ENCODE measurements at places on chromosomes 7 and 10.
A peak's percentile ranks its signal among the peaks of the same experiment; 100 is the strongest.

DNA sequence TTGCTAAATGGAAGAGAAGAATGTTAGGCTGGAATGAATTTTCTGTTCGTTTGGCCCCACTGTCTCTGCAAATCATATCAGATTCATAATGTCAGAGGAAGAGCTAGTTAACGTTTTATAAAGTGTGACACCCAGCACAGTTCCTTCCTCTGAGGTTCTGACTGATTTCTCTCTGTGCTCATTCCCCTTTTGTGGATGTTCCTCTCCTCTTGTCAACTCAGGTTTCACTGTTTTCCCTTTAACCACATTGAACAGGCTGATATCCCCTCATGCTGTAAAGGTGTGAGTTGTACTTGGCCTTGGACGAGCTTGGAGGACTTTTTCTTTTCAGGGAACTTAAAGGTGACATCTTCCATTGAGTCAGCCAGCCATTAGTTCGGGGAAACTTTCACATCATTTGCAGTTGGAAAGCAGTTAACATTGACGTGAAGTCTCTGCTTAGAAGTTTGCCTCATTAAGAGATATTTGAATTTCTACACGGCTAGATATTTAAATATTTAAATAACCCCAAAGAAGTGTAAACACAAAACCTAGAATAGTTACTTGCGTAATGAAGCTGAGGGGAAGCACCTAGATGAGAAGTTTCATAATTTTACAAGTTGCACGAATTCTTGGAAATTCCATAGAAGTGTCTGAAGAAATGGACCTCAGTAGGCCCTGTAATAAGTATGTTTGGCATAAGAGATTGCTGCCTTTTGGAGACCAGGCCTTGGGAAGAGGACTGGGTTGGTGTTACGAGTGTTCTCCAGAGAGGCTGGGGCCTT, 101.5 kb upstream of the EGR2 start:
- DNase-seq = no peak

- no peak for DNase-seq
These were observed 43.9 kb upstream of the GPAM start for GRCh38 chr10:112227331-112227987.

GRCh38 chr7:159095979-159096411, 48.7 kb downstream of the VIPR2 start:
- DNase-seq = no peak

- DNase-seq = no peak
These were observed 19.6 kb upstream of the AMZ1 start for GRCh38 chr7:2668401-2668800.

- DNase-seq = no peak
These were observed 10.2 kb downstream of the CPA1 start for GRCh38 chr7:130390486-130390885.

DNA sequence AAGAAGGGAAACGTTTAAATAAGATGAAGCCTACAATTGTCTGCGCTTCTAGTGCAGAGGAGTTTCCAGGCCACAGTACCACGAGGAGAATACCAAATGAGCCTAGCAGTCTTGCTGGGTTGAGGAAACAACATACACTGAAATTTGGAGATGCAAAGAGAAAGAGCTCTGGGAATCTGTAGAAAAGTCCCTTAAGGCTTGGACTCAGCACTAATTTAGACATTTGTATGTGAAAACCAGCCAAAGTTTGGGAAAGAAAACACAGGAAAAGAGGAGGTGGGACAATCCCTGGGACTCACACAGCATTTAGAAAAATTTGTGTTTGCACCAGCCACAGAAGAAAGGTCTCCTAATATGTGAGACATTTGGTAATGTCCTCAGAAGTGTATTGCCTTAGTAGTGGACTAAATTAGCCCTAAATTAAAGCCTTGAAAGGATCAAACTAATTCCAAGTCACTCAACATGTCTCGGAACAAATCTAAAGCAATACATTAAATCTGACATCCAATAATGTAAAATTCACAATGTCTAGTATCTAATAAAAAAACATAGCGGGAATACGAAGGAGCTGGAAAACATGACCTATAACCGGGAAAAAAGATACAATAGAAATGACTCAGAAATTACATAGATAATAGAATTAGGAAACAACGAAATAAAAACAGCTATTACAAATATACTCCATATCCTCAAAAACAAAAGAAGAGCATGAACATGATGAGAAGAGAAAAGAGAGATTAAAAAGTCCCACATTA, 187.1 kb upstream of the NAMPT start:
- DNase-seq = no peak

DNA sequence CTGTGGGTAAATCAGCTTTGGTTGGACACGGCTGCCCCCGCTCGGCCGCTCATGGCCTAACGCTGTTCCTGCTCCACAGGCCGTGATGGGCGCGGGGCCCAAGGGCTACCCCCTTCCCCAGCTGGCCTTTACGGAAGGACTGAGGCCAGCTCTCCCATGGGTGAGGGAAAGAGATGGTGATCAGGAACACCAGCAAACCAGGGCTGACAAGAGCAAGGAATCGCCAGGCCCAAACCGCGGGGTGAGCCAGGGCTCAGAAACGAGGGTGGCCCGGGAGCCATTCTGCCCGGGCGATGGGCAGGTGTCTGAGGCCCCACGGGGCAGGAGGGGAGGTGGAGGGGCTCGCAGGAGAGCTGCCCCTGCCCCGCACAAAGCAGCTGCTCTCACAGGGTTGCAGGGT, 26.6 kb downstream of the GPER1 start:
- no peak for DNase-seq

GRCh38 chr10:99619851-99620710, at the start of gene SLC25A28:
Gene SLC25A28, minus strand, starts transcription at chr10:99620439. Its CDS starts 104 bp downstream, at chr10:99620335.
- peak; percentile 100 for DNase-seq

DNA sequence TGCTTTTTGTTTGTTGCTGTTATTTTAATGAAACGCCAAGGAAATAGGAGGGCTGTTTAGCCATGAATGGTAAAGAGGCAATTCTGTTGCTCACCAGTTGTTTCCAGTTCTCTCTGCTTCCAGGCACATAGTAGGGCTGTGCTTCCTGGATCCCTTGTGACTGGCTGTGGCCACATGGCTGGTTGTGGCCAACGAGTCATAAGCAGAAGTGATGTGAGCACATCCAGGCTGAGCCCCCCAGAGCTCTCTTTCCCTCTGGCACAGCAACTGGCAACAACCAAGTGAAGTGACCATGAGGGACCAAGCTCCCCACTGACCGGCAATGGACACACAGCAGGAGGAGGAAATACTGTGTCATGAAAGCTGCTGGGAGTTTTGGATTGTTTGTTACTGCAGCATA, 10.3 kb downstream of the GRID1 start:
- no peak for DNase-seq

- no peak for DNase-seq
These were observed 2.0 kb downstream of the NOD1 start for GRCh38 chr7:30476459-30477145.
